Stimulated activated CD4-positive, alpha-beta T cell treated with anti-CD3 and anti-CD28 coated beads, TNF-alpha, amount 100 ng/mL, for 4 hours (primary cell): ENCODE measurements at places on chromosomes 16 and 17.
A peak's percentile ranks its signal among the peaks of the same experiment; 100 is the strongest.

DNA sequence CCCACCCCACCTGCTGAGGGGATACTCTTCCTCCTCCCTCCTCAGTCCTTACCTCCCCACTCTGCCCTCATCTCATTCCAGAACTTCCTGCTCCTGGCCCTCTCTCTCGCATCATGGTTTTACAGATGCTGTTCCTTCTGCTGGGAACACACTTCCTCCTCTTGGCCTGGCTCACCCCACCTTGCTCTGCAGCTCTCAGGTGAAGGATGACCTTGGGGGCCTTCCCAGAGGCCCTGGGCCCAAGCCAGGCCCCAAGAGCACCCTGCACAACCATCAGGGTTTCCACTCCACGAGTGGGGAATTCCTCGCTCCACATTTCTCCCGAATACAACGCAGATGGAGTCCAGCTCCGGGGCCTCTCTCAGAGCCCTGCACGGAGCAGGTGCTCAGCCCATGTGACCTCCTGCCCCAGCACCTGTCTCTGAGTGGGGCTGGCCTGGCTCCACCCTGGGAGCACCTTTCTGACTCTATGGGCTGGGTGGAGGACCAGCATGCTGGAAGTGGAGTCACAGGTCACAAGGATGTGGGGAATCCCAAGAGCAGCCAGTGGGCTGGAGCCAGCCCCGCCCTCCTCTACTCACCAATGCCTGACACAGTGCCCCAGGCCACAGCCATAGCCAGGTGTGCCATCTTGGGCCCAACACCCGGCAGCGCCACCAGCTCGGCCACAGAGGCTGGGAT, 4.5 kb downstream of the NTHL1 start:
- no peak for DNase-seq

GRCh38 chr17:36133602-36134236, 30.1 kb downstream of the CCL4 start:
- no peak for DNase-seq

- no peak for DNase-seq
These were observed 5.2 kb upstream of the PLLP start for GRCh38 chr16:57289391-57290257.

DNA sequence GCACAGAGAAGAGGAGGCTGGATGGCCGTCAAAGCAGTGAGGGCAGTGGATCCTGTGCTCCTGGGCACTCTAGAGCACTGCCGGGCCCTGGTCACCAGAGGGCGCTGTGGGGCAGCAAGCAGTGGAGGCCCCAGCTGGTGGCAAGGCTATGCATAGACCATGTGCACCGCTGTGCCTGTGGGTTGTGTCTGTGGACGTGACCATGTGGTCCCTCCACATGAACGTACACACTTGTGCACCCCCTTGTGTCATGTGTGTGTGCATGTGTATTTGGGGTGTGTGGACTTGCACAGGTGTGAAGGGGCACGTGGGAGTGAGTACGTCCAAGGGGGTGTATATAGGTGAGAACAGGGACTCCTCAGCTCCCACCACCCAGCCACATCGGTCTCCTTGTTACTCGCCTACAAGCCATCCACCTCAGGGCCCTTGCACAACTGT, 4.4 kb upstream of the MAP2K3 start:
- peak; percentile 93 for DNase-seq

- no peak for DNase-seq
These were observed 9.4 kb upstream of the CPSF4L start for GRCh38 chr17:73271072-73271471.

GRCh38 chr17:79952265-79952877, 83.3 kb downstream of the TBC1D16 start:
- DNase-seq = no peak

DNA sequence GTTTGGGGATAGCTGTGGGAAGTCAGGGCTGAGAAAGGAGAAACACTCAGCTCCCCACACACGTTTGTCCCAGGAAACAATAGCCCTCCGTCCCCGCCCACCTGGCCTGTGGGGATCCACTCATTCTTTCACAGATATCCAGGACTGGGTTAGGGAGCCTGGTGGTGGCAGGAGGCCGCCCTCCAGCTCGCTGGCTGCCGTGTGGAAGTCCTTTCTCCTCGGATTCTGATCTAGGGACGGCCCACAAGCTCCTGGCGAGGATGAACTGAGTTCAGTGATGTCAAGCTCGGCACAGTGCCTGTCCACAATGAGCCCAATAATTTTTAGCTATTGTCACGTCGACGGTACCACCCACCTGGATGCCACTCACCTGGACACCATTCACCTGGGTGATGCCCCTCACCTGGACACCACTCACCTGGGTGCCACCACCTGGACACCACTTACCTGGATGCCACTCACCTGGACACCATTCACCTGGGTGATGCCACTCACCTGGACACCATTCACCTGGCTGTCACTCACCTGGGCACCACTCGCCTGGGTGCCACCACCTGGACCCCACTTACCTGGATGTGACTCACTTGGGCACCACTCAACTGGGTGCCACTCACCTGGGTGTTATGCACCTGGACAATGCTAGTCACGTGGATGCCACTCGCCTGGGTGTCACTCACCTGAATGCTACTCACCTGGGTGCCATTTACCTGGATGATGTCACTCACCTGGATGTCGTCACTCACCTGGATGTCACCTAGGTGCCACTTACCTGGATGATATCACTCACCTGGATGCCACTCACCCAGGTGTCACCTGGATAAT, 172.5 kb upstream of the FOXF1 start:
- DNase-seq = no peak

- no peak for DNase-seq
These were observed 22.0 kb downstream of the MYO1D start for GRCh38 chr17:32854832-32855389.

DNA sequence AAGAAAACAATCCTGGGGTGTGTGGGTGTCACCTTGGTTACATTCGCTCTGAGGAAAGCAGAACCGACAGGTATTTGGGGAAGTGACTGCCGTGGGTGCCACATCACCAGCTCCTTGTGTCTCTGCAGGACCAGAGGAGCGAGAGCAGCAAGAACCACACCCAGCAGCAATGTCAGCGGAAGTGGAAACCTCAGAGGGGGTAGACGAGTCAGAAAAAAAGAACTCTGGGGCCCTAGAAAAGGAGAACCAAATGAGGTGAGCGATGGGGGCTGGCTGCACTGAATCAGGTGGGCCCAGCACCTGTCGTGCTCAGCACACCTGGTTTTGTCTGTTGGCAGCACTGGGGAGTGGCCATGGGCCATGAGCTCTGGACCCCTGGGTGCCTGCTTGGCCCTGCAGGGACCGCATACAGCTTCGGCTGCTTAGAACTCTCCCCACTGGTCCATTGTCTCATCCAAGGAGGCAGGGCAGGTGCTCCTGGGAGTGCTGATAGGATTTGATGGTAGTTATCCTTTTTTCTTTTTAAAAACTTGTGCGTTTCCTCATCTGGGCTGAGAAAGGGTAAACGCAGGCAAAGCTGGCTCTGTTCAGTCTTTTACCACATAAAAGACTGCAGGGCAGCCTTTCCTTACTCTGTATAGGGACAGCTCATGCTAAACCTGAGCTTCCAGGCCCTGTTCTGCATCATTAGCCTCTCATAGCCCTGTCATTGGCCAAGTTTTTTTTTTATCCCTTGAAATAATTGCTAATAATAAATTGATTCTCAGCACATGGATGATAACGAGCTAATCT, 29.4 kb downstream of the HMOX2 start:
- DNase-seq = peak; percentile 21

DNA sequence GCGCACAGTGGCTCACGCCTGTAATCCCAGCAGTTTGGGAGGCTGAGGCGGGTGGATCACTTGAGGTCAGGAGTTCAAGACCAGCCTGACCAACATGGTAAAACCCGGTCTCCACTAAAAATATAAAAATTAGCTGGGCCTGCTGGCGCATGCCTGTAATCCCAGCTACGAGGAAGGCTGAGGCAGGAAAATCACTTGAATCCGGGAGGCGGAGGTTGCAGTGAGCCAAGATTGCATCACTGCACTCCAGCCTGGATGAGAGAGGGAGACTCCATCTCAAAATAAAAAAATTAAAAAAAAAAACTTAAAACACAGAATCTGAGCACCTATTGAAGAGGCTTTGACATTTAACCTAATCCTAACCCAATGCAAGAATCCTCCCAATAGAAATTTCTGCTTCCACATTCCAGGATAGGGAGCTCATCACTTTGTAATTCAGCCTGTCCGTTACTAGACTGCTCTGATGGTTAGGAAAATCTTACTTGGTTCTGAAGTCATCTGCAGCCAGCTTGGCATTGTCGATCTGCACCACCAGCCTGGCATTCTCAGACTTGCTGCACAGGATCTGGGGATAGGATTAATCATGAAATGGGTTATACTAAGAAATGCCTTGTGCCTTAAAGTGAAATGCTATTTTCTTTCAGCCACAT, 2.1 kb downstream of the KRT33B start:
- DNase-seq = no peak

DNA sequence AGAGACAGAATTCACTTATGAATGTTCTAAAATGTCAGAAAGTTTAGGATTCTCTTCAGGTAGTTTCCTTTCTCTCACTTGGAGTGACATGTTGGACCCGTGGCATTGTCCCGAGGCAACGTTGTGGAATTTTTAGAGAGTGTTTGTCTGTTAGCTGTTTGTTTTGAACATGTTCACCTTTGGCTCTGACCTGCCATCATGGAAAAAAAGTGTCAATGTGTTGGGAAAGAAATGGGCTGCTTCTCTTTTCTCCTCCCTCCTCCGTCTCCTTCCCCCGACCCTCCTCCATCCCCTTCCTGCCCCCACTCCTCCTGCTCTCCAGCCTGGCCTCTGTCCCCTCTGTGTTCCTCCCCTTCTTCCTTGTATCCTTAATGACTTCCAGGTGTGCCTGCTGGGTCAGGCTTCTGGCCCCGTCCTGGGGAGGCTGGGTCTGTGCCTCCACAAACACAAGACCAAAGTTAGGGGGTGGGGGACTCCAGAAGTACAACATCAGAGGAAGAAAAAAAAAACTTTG, 463.1 kb downstream of the MAF start:
- DNase-seq = no peak

GRCh38 chr17:42276609-42277341, 584 bp upstream of the STAT5B start:
- DNase-seq = no peak

DNA sequence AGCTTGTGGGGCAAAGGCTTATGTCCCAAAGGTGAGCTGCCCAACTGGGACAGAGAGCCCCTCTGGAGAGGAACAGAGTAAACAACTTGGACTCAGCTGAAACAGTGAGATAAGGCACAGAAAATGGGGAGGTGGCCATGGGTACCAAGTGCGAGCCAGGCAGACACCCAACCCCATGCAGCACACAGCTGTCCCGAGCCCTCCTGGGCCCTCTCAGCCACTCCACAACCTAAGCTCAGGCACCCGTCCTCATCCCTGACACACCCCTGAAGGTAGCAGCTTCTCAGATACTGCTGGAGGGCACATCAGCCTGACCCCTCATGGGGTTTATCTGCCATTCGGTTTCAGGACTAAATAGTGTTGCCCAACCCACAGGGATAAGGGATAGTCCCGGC, 4.8 kb upstream of the GFOD2 start:
- DNase-seq = no peak

- no peak for DNase-seq
These were observed 6.1 kb downstream of the HAPSTR1 start for GRCh38 chr16:9097266-9098219.

DNA sequence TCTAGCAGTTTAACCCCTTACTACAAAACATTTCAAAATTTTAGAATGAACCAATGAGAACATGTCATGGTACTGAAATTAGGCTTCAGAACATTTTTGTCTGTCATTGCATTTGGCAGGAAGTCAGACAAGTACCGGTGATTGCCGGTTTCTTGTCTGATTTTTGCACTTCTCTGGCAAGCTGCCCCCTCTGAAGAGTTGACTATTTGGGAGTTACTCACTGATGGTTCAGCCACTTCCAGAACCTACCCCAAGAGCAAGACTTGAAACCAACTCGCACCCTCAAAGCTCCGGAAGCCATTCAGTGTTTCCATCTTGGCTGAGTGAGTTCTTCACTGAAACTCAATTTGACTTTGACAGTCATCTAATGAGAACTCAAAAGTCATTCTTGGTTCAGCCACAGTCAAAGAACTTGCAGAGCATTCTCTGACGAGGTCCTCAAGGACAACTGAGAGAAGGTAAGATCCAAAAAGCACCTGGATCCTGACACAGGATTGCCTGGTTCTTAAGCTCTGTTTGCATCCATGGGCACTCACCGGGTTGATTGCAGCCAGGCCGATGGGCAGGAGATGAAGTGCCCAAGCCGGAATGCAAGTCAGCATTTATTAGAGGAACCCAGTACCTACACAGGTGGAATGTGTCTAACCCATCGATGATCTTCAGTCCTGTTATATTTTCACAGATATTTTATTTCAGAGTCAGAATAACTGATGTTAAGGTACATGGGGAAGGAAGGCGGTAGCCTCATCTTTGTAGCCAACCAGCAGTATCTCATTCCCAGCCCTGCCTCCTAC, 93.6 kb downstream of the USP22 start:
- DNase-seq = no peak

DNA sequence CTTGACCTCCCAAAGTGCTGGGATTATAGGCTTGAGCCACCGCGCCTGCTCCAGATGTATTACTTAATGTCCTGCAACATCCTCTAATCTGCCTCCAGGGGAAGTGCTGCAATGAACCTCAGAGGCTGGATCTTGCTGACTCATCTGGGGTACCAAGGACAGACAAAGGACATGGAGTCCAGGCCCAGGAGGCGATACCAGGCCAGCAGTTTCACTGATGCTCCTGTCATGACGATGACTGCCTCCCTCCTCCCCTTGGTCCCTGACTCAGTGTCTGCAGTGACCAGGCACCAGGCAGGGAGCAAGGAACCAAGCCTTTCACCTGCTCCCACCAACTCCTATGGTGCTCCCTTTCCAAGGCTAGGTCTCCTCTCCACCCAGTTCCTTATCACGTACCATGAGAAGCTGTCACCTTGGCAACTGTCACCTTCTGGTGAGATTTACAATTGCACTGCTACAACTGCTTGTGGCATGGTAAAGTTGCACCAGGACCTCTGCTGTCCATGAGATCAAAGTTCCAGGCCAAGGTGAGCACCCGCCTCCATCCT, 21.6 kb upstream of the PHOSPHO1 start:
- DNase-seq = no peak

GRCh38 chr17:12631076-12631475, 34.6 kb upstream of the MYOCD start:
- no peak for DNase-seq

GRCh38 chr16:72561-73548, at the start of gene RHBDF1:
TSS of gene RHBDF1 (minus strand) at chr16:72631. CDS start at chr16:65015, 7,616 bp downstream.
- no peak for DNase-seq

DNA sequence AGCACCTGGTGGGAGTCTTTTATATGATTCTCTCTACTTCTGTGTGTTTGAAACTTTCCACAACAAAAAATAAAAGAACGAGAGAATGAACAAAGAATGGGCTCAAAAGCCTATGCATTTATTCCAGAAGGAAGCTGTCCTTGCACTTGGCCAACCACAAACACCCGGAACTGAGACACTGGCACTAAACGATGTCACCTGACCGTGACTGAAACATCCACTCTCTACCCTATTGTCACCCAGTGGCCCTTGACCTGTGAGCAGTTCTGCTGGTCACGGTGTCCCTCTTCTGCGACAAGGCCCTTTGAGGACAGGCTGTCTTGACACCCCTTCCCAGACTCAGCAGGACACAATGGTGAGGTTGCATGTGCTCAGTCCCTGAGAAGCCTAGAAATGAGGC, 56.6 kb downstream of the TEKT5 start:
- no peak for DNase-seq

GRCh38 chr17:29145289-29146073, 34.7 kb downstream of the MYO18A start:
- DNase-seq = peak; percentile 53

GRCh38 chr17:81391936-81392908, 3.0 kb upstream of the BAHCC1 start:
- no peak for DNase-seq
